ENCODE measurements at places on chromosomes 13 and 19.

DNA sequence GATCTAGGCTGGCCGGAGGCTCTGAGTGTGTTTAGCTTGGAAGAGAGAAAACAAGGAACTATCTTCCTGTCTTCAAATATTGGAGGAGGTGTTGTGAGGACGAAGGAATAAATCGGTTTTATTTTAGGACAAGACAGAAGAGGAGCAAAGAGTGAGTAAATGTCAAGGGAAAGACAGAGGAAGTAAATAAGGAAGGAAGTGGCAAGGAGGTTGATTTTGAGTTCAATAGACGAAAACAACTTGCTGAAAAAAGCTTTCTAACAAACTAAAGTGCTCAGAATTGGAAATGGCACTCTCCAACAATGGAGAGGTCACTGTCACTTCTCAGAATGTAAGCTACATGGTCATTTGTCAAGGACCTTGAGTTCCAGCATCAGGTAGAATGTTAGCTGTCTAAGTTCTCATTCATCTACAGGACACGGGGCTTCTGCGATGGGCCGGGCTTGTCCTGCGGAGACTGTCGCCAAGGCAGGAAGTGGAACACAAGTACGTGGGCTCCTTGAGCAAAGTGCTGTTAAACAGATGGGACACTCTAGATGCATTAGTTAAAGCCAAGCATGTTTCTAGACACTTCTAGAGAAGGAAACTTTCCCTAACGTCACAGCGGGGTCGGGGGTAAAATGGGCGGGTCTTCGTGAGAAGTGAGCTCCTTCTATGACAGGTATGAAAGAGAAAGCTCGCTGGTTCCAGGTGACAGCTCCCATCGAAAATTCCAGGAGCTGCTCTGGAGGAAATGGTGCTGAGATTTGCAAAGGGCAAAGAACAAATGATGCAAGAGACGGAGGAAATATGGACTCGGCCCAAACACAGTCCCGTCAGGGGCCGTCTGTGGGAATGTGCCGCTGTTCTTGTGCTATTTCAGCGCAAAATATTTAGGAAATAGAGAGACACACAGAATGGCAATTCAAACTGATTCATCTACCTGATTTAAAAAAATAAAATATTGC is 103.9 kb upstream of the UBL3 start:
- DNase-seq: no peak

GRCh38 chr19:867855-868457 is 8.5 kb downstream of the CFD start:
- DNase-seq: no peak

GRCh38 chr19:15702534-15702930 is 25.3 kb upstream of the OR10H2 start:
- DNase-seq: peak; percentile 48

DNA sequence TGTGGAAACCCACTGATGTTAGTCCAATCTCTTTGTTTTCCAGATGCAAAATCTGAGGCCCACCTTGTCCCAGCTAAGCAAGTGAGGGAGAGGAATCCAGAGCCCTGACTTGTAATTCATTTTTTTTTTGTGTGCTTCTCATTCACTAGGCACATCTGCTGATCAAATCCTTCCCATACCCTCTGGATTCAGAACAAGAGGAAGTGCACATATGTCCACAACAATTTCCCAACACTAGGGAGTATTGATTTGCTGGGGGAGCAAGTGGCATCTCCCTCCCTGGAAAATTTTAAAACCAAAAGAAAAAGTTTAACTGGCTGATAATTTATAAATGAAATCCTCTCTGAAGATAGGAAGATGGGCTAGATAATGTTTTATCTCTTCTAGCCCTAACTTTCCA is 94.6 kb upstream of the RFC3 start:
- no peak for DNase-seq

DNA sequence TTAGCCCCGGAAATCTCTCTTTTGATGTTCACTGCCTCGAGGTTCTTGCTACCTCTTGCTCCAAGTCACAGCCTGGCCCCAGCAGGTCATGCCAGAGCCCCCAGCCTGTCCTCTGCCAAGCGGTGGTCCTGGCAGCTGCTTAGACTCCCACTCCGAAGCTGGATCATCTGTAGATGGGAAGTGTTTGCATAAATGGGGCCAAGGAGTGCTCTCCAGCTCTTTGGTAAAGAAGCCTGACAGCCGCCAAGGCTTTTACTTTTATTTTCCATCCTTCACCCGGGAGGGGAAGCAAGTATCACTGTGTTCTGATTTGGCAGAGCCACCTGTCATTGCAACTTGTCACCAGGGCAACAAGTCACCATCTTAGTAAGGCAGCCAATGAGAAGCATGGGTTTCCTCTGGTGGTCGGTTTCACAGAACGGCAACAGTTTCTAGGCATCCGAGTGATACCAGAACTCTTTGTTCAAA is 10.6 kb upstream of the RETN start:
- no peak for DNase-seq

GRCh38 chr13:79194272-79194671 is 211.8 kb downstream of the RBM26 start:
- no peak for DNase-seq

DNA sequence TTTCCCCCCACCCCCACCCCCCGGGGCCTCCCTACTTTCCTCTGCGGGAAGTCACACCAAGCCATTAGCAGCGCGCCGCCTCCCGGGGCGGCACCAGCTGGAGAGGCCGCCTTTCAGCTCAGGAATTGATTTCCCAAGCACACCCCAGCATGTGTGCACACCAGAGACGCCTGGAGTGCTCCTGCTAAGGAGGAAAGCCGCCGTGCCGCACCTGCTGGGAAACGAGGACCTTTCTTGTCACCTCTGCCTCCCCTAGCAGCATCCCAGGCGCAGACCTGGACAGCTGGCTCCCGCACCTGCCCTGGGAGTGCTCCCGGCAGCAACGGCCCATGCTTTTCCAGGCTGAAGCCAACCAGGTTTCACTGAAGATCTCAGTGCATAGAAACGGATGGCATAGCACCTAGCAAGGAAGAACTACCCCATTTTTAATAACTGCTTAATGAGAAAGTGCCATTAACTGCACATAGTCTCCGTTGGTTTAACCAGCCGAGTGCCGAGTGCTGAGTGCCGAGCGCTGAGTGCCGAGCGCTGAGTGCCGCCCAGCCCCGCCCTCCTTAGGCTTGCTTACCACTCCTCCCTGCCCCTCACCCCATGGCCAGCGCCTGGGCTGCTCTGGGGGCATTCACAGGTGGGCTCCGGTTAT is 165.0 kb downstream of the USP12 start:
- no peak for DNase-seq

GRCh38 chr13:34241332-34241731 is 423.4 kb downstream of the RFC3 start:
- DNase-seq: no peak

- no peak for DNase-seq
Observed at GRCh38 chr13:50158385-50159165, 143.3 kb downstream of the KCNRG start.

DNA sequence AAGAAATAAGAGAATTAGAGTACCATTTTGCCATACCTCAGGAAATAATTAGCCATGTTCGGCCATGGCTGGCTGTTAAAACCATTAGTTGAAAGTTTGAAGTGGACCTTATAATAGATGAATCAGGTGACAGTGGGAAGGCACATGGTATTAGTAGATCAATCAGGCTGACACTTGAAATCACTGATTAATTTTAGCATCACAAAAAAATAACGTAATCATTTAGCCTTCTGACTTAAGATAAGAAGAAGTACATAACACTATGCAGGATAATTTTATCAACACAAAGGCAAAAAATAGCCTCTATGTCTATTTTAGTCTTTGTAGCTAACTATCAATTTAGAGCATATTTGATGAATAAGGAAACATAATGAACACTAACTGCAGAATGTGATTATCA is 615.5 kb downstream of the PCDH17 start:
- no peak for DNase-seq

DNA sequence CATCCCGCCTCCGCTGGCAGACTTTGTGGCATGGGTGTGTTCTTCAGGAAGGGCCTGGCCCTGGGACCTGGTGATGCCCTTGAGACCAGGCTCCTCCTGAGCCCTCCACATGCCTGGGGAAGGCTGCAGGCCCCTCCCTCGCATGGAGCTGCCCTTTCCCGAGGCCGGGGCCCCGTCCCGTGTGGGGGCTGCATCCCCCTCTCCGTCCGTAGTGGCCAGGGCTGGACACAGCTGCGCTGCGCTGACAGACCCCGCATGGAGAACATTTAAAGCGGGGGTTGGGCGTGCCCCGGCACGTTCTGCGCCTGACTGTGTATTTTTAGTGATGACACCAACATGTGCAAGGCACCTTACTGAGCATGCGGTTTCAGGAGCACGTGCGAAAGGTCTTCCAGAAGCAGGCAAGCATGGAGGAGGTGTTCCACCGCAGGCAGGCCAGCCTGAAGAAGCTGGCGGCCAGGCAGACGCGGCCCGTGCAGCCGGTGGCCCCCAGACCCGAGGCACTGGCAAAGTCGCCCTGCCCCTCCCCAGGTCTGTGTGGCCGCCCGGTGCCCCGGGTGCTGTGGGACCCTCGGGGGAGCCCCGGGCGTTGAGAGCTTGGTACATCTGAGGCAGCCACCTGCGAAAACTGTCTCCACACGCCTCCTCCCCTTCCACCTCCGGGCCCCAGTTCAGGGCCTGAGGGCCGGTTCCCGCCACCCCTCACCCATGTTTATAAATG is 28.8 kb upstream of the F7 start:
- no peak for DNase-seq

DNA sequence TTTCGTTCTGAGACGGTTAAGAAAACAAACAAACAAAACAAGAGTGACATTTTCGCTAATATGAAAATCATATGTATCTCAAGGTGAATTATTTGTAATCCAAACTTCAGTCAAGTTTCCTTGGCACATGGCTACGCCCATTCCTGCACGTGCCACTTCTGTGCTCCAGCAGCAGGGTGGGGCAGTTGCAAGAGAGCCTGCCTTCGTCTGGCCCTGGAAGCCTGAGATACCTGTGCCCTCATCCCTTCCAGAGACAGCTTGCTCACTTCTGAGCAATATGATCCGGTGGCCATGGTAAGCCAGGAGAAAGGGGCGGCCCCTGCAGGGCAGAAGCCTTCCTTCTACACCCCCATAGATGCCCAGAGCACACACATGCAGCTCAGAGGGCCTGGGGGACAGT is 22.1 kb downstream of the DPP9 start:
- DNase-seq: no peak

GRCh38 chr19:40503320-40503695 is 36.5 kb downstream of the SPTBN4 start:
- DNase-seq: no peak
